ENCODE measurements at places on chromosomes 12 and 14.

GRCh38 chr12:59689776-59690175, 93.9 kb downstream of the SLC16A7 start:
- no peak overlapping the region for H3K27ac ChIP-seq
- no peaks in the 10 kb centered on the region for H3K27me3 ChIP-seq
- DNase-seq, result no peak
- no peak overlapping the region for H3K4me3 ChIP-seq
- no peaks in the 10 kb centered on the region for H3K36me3 ChIP-seq
- no peaks in the 10 kb centered on the region for H3K4me1 ChIP-seq

GRCh38 chr12:92444763-92445162, 258.0 kb upstream of the PLEKHG7 start:
- H3K36me3 ChIP-seq, result no peaks in the 10 kb centered on the region
- H3K4me3 ChIP-seq, result no peak overlapping the region
- no peaks in the 10 kb centered on the region for H3K27me3 ChIP-seq
- DNase-seq, result no peak

GRCh38 chr14:69152902-69153151, at the start of gene DCAF5:
Gene DCAF5, minus strand, starts transcription at chr14:69153119. Its CDS starts 141 bp downstream, at chr14:69152978.
- no peaks in the 10 kb centered on the region for H3K27me3 ChIP-seq
- peak within 1 kb of the TSS; percentile 74 for H3K4me3 ChIP-seq
- H3K4me1 ChIP-seq, result no peaks in the 10 kb centered on the region
- peak within 1 kb of the TSS; percentile 47 for H3K27ac ChIP-seq
- no peaks in the 10 kb centered on the region for H3K36me3 ChIP-seq
- no peak for DNase-seq

GRCh38 chr12:126084480-126084879, 1019.2 kb downstream of the AACS start:
- no peaks in the 10 kb centered on the region for H3K4me1 ChIP-seq
- no peaks in the 10 kb centered on the region for H3K27me3 ChIP-seq
- H3K36me3 ChIP-seq, result no peaks in the 10 kb centered on the region
- H3K4me3 ChIP-seq, result no peak overlapping the region
- no peak overlapping the region for H3K27ac ChIP-seq

GRCh38 chr14:63472986-63473788, 70.0 kb downstream of the PPP2R5E start:
- no peak for DNase-seq
- H3K4me3 ChIP-seq, result no peak overlapping the region
- H3K36me3 ChIP-seq, result no peaks in the 10 kb centered on the region

Data from MM.1S (cell line).